ENCODE measurements at places on chromosomes 7 and 10. TPM values are rescaled to one million over a fixed set of nuclear protein-coding genes. Genes with fewer than 3 reads are reported as not detected.

The CREB5 gene
- total RNA-seq = 40.5 TPM

The DGKI gene
- total RNA-seq = 1.4 TPM

The AGR2 gene
- 0.17 TPM for total RNA-seq

The EEPD1 gene
- 0.37 TPM for total RNA-seq

The PLAU gene
- 17.3 TPM for total RNA-seq

The EN2 gene
- not detected for total RNA-seq

The GDF2 gene
- total RNA-seq = not detected

The PDZD8 gene
- total RNA-seq = 43.3 TPM

Data from MCF 10A (cell line).